ENCODE measurements at places on chromosomes 12 and 14.

DNA sequence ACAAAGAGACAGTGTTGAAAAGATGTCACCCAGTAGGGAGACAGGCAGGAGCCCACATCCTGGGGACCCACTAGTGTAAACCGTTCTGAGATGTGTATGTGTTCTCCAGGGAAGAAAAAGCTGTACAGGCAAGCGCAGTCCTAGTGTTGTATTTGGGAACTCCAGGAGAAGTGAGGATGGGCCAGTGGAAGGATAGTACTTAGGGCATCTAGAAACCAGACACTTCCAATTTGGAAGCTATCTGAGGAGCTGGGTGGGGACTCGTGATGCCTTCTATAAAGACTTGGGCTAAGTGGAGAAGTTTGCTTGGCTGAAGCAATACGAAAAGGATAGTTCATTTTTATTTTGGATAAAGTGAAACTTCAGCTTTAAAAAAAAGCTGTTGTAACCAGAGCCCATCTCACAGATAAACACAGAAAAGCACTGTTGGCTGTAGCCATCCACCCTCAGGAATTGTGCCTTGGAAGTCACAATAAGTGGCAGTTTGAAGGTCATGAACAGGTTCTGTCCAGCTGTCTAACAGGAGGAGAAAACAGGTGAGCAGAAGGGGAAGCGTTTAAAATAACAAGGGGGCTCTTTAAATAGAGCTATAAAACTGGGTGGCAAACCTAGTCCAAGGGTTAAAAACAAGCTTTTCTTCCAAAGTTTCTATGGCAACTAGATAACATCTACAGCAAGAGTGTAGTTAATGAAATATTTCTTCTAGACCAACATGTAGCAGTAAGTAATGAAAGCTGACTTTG is 108.0 kb upstream of the ARHGAP5 start:
- no peak for DNase-seq

GRCh38 chr12:53746592-53747092 is 5.1 kb downstream of the CISTR start:
- peak; percentile 91 for DNase-seq

DNA sequence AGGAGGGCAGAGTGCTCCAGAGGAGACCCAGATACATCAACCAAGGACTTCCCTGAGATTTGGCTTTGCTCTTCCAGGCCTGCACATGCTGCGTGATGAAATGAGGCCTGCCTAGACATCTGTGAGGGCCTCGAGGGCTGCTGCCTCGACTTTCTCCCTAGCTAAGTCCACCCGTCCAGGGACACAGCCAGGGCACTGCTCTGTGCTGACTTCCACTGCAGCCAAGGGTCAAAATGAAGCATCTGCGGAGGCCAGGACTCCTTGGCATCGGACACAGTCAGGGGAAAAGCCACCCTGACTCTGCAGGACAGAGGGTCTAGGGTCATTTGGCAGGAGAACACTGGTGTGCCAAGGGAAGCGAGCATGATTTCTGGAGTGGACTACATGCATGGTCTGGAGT is 10.7 kb downstream of the SLC25A47 start:
- DNase-seq = no peak

DNA sequence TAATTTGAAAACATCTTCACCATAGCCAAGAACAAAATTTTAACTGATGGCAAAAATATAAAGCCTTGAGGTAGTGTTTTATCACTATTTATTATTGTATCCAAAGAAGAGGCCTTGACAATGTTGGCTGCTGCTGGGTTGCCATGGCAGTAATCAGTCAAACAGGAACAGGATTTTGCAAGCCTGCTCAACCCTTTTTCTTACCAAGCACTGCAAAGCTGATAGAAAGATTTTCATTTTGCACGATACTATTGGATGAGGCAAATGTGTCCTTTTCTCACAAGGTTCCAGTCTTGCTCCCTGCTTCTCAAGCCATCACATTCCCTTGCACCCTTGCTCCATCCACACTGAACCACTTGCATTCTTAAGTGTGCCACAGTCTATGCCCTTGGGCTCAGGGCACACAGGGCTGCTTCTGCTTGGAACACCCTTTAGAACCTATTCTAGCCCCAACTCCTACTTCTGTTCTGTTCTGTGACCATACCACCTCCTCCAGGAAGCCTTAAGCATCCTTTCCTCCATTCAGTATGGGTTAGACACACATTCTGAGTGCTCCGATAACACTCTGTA is 76.5 kb upstream of the AMIGO2 start:
- no peak for DNase-seq

DNA sequence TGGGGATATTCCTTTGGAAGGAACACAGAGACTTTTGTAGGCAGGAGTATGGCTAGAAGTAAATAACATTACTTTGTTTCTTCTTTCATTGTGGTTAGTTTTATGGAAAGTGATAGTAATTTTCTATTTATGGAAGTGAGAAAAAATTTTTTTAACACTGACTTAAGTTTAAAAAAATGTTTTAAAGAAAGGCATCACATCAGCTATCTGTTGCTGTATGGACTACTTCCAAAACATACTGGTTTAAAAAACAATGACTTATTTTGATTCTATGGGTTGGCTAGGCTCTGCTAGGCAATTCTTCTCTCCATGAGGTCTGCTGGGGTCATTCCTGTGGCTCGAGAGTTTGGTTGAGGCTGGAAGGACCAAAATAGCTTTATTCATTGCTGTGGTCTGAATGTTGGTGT is 31.7 kb upstream of the SLC38A2 start:
- no peak for DNase-seq

- DNase-seq = no peak
Measured at GRCh38 chr14:42944284-42944683, 1337.6 kb downstream of the LRFN5 start.

DNA sequence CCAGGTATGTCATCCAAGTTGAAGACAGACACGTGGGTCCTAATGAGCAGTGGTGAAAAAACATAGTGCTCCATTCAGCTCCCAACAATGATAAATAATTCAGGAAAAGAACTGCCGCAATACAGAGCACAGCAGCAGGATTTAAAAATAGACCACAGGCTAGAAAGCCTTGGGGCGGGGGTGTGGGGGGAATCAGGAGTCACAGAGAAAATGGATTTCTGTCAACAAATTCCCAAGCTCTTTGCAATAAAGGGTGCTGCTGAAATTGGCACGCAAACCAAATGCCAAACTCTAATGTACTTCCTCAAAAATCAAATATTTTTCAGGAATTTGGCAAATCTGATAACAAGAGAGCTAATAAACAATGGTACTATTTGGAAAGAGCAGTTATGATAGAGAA is 58.6 kb downstream of the R3HDM2 start:
- no peak for DNase-seq

GRCh38 chr12:3084742-3085141 is 7.6 kb downstream of the TSPAN9 start:
- DNase-seq = no peak

- no peak for DNase-seq
Measured at GRCh38 chr12:131348231-131348630, 362.7 kb upstream of the SFSWAP start.

DNA sequence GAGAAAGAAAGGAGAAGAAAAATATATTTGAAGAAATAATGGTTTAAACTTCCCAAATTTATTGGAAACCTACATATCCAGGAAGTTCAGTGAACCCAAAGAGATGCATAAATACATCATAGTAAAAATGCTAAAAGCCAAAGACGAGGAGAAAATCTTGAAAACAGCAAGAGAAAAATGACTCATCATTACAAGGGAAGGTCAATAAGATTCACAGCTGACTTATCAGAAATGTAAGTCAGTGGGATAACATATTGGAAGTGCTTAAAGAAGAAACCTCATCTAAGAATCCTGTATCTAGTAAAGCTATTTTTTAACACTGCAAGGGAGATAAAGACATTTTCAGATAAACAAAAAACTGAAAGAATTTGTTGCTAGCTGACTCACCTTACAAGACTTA is 19.9 kb downstream of the RIC8B start:
- no peak for DNase-seq

- no peak for DNase-seq
Measured at GRCh38 chr14:60951776-60952435, 29.0 kb downstream of the TRMT5 start.

- DNase-seq = no peak
Measured at GRCh38 chr12:87382436-87382835, 646.8 kb downstream of the C12orf50 start.

- no peak for DNase-seq
Measured at GRCh38 chr12:109567296-109567695, 6.0 kb downstream of the MMAB start.

DNA sequence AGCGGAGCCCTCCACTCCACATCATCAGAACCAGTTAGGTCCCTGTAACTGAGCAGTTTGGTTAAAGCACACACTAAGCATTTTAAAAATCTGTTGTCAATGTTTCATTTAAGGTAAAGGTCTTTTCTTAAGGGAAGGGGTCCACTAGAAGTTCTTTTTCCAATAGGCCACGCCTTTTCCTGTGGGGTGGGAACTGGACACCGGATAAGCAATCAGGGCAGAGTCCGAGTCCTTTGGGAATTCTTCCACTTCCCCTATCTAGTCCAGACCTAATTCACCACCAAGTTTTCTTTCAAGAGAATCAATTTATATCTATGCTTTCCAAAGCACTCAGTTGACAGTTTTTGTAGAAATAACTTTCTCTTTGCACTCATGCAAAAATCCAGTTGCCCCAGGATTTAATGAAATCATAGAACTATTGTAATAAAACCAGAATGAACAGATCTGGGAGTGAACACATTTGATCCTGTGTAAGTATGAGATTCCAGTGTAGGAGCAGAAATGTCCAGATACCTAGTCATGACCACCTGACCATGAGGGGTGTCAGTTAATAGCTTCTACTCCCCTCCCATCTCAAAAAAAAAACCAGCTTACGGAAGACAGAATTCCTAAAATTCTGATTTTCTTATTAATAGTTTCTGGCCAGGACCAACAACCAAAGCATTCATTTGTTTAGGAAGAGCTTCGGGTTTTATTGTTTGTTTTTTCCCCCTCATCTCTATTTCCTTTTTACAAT is 11.7 kb downstream of the VPS37B start:
- DNase-seq = no peak

DNA sequence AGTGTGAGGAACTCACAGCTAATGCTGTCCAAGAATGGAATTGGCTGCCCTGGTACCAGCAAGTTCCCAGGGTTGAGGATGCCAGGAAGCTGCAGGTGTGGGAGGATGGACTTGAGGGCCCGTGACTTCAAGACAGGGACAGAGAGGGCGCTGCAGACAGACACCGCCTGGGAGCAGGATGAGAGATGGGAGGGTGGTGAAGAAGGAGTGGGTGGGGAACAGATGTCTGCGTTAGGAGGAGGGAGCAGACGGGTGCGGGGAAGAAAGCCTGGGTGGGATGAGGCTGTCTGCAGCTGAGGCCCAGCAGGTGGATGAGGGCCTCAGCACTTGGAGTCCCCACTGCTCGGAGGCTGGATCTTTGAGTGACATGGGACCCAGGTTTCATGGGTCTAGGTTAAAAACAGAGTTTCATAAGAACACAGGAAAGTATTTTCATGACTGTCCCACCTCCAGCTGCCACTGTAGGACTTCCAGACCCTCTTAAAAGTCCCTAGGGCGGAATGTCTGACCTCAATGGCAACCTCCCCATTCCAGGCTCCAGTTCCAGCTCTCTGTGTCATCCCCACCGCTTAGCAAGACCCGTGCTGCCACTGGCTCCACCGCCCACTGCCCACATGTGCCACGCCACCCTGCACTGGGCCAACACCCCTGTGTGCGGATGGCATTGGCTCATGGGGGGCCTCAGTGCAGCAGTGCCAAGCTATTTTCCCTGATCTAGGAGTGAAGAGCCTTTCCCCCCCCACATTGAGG is 70.3 kb upstream of the SCN8A start:
- DNase-seq = no peak

- DNase-seq = no peak
Measured at GRCh38 chr12:84585776-84586395, 326.7 kb downstream of the SLC6A15 start.

DNA sequence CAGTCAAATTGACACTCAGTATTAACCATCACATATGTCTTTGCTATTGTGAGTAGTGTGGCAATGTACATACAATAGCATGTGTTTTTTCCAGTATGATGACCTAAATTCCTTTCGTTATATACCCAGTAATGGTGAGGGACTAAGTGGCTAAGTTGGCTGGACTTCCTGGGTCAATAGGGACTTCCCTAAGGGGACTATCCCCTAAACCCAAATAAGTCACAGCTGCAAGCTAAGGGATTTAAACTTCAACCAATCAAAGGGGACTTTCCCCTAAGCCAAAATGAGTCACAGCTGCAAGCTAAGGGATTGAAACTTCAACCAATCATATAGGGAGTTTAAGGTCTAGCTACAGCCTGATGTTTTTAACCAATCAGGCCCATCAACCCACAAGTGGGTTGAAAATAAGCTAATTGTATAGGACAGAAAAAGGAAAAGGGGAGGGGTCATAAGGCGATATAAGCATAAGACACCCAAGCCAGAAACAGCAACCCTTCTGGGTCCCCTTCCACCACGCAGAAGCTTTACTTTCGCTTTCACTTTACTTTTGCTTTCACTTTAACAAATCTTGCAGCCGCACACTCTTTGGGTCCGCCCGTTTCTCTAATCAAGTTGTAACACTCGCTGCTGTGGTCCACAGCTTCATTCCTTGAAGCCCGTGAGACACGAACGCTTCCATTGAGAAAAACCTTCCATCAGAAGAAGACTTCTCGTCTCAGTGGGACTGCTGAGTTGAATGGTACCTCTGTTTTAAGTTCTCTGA is 404.4 kb downstream of the FLRT2 start:
- peak; percentile 56 for DNase-seq

- no peak for DNase-seq
Measured at GRCh38 chr14:67512463-67513310, 20.4 kb upstream of the PLEKHH1 start.

- DNase-seq = no peak
Measured at GRCh38 chr12:31406345-31406744, 80.4 kb upstream of the SINHCAF start.

DNA sequence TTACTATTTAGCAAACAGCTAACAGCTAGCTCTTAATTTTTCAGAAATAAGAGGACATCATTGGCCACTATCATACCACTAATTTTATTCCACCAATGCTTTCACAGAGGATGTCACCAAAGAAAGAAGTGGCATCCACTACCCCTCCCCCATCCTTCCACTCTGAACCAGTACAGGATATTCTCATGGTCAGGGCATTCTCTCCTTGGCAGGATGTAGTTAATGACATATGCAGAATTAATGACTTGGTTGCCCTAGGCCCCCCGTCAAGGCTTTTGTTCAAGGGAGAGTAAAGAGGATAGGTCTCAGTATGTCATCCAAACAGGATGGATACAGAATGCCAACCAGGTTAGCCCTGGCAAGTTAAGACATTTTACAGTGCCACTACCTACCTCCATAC is 18.9 kb upstream of the NUP107 start:
- no peak for DNase-seq

- no peak for DNase-seq
Measured at GRCh38 chr14:26328791-26329190, 269.0 kb downstream of the NOVA1 start.

DNA sequence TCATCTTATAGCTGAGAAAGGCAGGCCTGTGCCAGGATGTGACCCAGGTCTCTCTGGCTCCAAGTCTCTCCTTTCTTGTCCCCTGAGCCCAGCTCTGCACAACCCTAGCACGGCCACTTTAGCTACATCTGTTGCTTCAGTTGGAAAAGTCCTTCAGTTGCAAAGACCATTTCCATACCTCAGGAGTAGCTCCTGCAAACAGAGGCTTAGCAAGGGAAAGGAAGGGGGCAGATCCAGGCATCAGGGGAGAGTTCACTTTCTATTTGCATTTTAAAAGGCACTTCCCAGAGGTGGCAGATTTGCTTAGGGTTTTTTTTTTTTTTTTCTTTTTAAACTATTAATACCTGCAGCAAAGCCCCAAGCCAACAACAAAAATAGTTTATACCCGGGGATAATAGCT is 3.0 kb upstream of the PITPNM2 start:
- DNase-seq = no peak

GRCh38 chr14:93041830-93042229 is 73.9 kb downstream of the ITPK1 start:
- no peak for DNase-seq

GRCh38 chr12:67759829-67760228 is 111.3 kb downstream of the DYRK2 start:
- peak; percentile 27 for DNase-seq

Measured in stimulated activated CD8-positive, alpha-beta memory T cell treated with anti-CD3 and anti-CD28 coated beads, Interleukin-4, amount 100 ng/mL, for 48 hours (primary cell).